Transverse colon (tissue), 4 donors: ENCODE measurements at places on chromosomes 1 and 21.

DNA sequence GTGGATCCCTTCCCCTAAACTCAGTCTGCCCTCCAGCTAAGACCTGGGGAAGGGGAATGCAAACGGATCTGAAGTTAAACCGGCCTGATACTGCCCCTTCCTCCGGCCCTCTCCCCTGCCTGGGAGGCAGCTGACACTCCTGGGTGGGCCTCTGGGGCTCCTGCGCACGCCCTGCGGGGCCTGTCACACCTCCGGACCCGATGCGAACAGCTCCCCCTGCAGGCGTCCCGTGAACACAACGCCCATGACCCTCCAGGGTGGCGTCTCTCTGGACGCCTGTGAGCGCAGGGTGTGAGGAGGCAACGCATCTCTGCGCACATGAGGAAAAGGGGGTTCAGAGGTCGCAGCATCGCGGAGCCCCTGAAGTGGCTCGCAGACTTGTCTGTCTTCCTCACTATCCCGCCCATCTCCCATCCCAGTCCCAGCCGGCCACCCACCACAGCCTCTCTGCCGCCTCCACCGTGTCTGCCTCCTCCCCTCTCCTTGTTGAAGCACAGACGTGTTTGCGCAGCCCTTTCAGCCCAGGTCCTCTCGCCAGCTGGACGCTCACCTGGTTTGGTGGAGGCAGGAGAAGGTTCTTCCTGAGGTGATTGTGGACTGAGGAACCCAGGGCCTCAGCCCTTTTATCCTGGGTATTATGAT lies 421 bp upstream of the LCE3A start:
- no peak for DNase-seq

DNA sequence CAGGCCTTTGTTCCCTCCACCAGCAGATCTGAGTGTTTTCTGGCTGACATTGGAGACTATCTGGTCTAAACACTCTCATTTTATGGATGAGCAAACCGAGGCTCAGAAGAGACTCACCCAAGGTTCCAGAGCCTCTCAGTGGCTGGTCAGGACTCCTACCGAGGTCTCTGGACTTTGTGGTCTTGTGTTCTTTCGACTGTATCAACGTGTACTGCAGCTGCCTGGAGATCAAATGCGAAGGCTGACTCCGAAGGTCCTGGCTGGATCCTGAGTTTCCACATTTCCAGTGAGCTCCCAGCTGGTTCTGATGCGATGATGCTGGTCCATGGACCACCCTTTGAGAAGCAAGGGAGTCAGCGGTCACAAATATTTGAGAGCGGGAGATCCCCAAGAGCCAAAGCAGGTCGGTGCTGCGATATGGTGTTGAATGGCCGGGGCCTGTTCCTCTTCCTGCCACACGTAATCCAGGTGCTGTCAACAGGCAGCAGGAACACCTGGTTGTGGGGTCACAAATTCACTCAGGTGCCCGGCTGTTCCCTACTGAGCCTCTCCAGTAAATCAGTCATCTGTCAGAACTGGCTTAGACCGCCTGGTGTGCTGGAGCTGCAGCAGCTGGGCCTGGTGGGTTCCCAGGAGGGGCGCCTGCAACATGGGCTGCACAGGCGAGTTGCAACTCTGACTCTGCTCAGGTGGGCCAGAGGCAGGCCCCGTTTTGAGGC lies 94.8 kb upstream of the USP24 start:
- DNase-seq: no peak

DNA sequence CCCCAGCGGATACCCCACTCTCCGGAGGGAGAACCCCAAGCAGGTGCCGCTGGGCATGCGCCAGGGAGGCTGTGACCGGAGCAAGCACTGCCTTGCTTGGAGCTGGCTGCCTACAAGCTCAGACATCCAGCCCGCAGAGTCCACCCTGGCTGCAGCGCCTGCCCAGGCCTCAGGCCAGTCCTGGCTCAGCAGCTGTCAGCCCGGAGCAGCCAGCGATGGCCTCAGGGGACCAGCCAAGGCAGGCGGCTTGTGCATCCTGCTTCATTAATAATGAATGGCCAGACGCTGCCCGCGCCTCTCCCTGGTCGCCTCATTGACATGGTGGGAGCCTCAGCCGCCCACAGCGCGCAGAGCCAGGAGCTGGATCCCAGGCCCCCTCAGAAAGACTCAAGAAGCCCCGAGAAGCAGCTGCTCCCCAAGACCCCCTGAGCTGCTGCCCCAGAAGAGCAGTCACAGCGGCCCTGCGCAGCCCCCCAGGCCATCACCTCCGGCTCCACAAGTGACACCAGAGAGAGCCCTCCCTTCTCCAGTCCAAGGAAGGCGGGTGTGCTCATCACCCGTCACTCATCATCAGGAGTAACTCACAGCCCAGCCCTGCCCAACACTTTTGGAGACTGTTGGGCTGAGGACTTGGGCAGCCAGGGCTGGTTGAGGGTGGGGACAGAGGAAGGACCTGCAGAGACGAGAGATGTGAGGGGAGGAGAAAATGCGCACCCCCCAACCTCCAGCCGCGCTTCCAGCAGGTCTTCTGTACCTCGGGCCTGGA lies 19.6 kb downstream of the KCNAB2 start:
- DNase-seq: no peak

DNA sequence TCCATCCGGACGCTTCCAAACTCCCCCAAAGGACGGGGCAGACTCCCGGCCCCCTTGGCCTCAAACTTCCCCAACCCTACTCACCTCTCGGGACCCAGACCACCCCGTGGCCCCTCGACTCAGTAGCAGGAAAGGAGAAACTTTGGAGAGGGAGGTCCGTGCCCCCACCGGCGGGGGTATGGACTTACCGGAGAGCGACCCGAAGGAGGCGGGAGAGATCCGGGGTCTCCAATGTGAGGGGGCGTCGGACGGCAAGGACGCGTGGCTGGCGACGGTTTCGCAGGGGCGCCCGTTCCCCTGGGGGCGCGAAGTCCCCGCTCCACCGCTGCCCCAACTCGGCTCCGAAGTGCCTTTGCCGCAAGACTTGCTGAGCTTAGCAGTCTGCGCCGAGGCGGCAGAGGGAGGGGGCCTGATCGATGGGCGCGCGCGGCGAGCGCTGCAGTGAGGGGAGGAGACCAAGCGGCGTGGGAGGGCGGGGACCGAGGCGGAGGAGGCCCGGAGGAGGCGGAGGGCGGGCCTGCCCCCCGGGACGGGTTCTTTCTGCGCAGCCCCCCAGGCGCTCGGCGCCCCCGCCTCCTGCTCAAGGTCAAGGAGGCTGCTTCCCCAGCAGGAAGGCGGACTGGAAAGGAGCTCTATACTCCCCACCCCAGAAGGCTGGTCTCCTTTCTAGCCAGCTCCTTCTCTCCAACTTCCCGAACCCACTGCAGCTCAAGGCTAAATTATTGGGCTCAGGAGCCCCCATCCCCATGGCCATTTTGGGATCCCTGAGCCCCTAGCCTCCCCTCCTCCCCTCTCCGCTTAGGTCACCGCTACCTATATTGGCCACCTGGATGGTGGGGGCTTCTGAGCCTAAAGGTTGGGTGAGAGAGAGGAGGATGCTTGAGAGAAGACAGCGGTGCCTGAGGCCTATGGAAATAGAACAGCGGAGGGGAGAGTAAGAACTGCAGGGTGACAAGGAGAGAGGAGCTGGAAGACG lies at the start of gene SYT2:
TSS of gene SYT2 (minus strand) at position 385 of the 976 bp plus-strand sequence. CDS start 104,682 bp downstream, outside the sequence.
- peak; percentile 16 for DNase-seq

- no peak for DNase-seq
These were observed 47.1 kb upstream of the CYP2J2 start for GRCh38 chr1:59973719-59974118.

GRCh38 chr1:99648107-99648506 lies 2.2 kb downstream of the PALMD start:
- no peak for DNase-seq

GRCh38 chr1:108699375-108700332 lies 7.5 kb downstream of the PRPF38B start:
- no peak for DNase-seq

GRCh38 chr1:207056673-207057072 lies 3.6 kb downstream of the PFKFB2 start:
- DNase-seq: peak; percentile 59

DNA sequence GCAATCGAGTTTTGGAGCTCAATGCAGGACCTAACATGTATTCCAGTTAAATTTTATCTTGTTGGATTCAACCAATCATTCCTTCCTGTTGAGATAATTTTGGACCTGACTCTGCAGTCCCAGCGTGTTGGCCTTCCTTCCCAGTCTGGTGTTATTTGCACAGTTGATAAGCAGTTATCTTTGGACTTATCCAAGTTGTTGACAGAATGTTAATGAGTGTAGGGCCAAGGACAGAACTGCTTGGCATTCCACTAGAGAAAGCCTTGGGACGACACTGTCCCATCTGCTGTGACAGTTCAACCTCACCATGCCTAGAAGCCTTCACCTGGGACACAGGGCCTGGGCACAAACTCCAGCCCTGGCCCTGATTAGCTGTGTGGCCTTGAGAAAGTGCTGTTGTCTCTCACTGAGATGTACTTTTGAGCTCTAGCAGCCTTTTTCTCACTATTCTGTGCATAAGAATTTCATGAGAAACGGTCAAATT lies 104.1 kb upstream of the SLC25A33 start:
- peak; percentile 52 for DNase-seq

- no peak for DNase-seq
These were observed 19.2 kb upstream of the TRAF3IP3 start for GRCh38 chr1:209736490-209737117.

DNA sequence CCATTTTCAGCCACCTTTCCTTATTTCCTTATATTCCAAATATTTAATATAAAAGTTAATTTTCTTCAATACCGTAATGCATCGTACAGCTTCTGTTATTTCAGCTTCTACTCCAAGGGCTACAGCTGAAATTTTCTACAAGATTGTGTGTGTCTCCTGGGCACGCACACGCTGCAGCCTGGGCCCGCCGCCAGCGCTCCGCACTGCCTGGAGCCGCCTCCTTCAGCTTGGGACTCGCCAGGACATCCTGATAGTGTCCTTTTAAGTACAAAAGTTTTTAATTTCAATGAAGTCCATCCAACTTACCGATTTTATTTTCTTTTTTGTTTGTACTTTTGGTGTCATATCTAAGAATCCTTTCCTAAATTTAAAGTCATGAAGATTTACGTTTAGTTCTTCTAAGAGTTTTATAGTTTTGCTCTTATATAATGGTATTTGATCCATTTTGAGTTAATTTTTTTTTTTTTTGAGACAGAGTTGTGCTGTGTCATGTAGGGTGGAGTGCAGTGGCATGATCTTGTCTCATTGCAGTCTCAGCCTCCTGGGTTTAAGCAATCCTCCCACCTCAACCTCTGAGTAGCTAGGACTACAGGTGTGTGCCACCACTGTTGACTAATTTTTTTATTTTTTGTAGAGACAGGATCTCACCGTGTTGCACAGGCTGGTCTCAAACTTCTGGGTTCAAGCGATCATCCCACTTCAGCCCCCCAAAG lies 82.8 kb downstream of the AXDND1 start:
- no peak for DNase-seq

- DNase-seq: no peak
These were observed 226.6 kb downstream of the KCNH1 start for GRCh38 chr1:210907251-210907805.

- no peak for DNase-seq
These were observed 432.0 kb downstream of the SETD4 start for GRCh38 chr21:35628316-35628715.

GRCh38 chr1:7529917-7530316 lies 241.2 kb upstream of the VAMP3 start:
- DNase-seq: no peak

GRCh38 chr21:21345872-21346271 lies 347.7 kb downstream of the NCAM2 start:
- no peak for DNase-seq

- no peak for DNase-seq
These were observed 129.2 kb downstream of the ROR1 start for GRCh38 chr1:63902844-63903589.

DNA sequence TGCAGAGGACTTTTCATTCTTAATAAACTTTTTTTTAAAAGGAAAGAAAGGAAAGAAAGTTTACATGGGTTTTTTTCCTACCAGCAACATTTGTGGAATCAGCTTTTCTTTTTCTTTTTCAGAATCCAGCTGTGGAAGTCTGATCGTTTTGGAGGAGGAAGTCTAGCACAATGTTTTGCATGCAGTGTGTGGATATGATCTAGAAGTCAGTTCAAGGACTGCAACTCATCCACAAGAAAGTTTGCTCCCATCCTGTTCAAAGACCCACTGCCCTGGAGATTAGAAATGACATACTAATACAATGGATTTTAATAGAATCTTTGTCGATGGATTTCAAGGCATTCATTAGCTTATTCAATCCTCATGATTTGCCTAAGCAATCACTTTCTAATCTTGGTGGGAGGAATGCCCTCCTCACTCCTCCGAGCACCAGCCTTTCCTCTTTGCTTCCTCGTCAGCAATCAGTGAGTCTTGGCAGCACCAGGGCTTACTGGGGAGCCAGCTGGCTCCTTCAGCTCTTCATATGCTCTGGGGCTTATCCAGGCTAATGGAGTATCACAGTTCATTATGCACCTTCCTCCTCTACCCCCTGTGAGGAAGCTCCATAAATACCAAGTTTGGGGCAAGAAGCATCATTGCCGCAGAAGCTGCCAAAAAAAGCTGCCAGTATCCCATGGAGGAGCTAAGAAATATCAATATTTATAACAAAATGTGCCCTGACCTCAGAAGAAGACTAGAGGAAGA lies 392.3 kb upstream of the PKN2 start:
- no peak for DNase-seq

GRCh38 chr1:15592285-15592684 lies 7.4 kb upstream of the AGMAT start:
- no peak for DNase-seq

DNA sequence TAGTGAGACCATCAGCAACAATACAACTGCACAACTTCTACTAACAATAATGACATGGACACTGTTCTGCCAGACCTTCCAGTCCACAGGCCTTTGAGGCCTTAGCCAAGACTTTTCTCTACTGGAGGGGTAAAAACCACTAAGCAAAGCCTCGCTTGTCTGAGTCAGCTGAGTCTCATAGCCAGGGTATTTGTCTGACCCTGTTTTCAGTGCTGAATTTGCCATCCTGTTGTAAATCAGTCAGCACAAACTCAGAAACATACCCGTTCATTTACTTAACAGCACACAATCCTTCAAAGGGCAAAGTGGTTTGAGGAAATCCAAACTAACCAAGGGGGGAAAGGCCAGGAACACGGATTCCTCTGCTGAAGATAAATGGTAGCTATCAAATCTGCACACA lies 537.8 kb downstream of the SMYD3 start:
- no peak for DNase-seq

DNA sequence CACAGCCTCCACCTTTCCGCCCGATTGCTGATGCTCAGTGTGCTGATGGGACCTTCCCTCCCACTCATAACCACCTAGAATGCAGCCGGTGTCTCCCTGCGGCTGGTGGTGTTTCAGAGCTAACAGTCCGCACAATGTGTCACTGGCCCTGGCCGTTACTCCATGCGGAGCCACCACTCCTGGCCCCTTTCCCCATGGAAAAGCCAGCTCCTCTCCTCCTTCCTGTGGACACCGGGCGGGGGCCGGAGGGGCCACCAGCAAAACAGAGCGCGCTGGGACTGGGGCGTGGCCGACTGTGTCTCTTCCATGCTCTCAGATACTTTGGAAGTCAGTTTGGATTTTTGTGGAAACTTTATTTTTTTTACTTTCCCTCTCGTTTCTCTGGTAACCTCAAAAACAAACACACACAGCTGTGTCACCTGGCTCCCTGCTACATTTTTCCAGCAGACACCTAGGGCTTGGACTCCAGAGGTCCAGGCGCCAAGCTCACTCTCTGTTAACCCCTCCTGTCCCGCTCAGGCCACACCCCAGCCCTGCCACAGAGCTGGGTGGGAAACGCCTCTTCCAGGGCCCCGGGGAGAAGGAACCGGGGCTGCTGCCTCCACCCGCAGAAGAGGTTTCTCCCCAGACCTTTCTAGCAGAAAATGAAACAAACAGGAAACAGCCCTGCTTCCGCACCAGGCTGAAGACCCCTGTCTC lies 32.5 kb upstream of the COL6A2 start:
- DNase-seq: peak; percentile 55
